ENCODE measurements at places on chromosomes 2 and 18.

DNA sequence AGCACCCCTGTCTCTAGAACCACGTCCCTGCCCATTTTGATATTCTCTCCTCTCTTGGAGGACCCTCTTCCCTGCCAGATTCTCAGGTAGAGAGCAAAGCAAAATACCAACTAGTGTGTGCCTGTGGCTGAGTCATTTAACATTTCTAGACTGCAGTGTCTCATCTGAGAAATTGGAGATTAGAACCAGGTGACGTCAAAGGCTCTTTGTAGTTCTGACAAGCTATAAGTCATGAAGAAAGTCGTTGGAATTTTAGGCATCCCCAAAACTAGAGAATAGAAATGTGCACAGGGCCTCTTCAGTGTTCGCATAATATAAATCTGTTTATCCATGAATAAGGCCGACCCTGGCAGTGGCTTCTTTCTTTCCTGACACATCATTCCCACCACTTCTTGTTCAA is 74.4 kb upstream of the TANC1 start:
- DNase-seq: no peak

GRCh38 chr2:84631047-84631446 is 114.7 kb downstream of the DNAH6 start:
- no peak for DNase-seq

GRCh38 chr2:32558492-32558891 is 69.4 kb upstream of the TTC27 start:
- DNase-seq: no peak

- DNase-seq: no peak
Observed at GRCh38 chr2:55000341-55000740, 49.9 kb downstream of the RTN4 start.

DNA sequence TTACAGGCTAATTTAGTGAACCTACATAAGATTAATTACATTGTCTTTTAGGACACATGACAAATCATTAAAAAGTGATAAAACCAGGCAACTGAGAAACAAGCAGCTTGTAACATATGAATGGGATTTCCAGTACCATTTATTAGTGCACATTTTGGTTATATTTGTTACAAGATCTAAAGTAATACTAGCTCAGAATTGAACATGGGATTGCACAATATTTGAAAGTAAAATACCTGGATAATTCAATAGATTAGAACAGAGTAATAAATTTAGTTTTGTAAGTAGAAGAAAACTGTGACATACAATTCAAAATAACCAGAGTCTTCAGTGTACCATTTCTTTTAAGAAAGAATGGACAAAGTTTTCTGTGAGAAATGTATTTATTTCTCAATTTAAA is 1400.7 kb upstream of the ACVR2A start:
- no peak for DNase-seq

DNA sequence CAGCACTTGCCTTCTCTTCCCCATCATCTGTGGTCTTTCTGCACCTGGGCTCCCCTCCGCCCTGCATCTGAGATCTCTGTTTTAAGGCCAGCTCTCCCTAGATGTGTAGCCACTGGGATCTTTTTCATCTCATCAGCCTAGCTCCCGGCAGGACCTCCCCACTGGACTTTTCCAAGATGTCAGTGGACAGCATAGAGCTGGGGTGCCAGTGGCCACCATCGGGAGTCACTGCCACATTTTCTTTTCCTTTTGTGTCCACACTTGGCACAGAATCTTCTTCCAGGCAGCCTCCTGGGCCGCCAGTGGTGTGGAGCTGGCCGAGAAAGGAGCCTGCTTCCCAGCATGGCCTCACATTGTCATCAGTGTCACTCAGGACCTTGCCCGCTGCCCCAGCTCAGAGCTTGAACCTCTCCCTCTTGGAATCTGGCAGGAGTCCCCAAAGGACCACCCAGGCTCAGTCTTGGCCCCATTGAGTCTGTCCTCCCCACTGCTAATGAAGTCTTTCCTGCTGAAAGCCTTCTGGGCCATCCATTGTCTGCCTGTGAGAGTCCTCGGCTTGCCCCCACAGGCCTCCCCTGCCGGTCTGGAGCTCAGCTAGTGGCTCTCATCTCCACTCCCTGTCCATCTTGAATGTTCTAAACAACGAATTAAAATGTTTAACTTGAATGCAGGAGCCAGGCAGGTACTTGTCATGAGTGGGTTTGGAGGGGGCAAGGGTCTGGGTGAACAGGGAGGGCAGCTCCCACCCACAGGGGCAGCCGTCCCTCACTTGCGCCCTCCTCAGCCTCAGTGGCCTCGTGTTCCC is 324.4 kb downstream of the GBX2 start:
- no peak for DNase-seq

DNA sequence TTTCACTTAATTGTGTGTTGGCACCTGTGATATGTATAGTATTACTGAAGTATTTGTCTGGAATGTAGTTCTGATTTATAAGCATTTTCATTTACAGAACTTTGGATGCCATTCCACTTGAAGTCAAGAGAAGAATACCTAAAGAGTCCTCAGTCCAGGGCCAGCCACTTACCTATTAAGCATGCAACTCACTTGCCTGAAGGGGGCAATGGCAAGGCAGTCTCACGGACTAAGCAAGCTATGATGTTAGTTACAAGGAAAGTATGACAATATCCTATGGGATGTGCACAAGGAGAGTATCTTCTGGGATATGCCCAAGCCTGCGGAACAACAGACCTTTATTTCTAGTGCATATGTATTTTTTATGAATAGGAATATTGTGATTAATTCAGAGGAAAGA is 369.4 kb upstream of the GCFC2 start:
- DNase-seq: no peak

DNA sequence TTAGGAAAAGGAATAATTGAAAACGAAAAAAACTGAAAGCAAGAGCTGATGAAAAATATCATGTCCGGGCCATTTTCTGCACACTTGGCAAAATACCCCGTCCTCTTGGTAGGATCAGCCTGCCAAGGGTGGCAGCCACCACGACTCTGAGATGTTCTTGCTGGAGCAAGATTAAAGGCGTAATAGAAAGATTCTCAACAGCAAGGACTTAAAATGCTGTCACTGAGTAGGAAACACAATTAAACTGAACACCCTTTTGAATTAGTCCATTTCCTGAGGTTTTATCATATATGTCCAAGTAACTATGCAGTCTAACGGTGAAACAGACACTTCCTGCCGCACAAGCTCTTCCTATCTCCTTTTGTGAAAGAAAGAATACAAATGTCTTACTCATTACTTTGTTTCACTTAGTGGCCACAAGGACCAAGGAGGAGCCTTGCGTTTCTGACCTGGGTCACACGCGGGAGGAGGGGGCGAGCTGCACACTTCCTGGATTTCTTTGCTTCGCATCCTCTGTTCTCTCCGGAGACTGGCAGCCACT is 222.7 kb downstream of the PIEZO2 start:
- DNase-seq: no peak

DNA sequence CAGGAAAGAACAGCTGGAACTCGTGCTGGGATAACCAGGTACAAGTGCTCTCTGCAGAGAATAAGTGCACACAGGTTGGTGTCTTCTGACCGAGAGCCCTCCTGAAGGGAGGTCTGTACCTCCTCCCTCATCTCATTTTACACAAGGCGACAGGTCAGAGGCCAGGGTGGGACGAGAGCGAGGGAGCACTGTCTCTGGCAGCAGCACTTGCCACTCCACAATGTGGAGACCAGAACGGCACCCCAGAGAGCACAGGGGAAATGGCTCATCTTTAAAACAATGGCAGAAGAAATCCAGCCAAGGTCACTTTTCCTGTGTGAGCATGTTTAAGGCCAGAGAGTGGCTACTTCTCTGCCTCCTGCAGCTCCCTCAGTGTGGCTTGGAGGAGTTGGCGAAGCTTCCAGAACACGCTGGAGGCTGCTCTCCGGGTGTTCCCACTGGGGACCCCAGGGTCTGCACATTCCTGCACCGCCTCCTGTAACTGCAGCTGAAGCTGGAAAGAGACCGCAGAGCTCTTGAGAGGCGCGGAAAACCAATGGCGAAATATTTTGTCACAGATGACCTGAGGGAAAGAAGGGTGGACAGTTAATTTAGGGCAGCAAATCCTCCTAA is 20.8 kb downstream of the DIPK1C start:
- no peak for DNase-seq

- DNase-seq: no peak
Observed at GRCh38 chr2:23600346-23600745, 215.4 kb downstream of the KLHL29 start.

GRCh38 chr18:42113529-42114191 is 158.6 kb downstream of the PIK3C3 start:
- DNase-seq: no peak

GRCh38 chr2:178152977-178153376 is 40.7 kb downstream of the RBM45 start:
- no peak for DNase-seq

GRCh38 chr2:220509966-220510365 is 882.5 kb downstream of the SLC4A3 start:
- DNase-seq: no peak

GRCh38 chr2:162261032-162261945 is 18.0 kb upstream of the FAP start:
- no peak for DNase-seq

- no peak for DNase-seq
Observed at GRCh38 chr2:43030551-43031307, 195.7 kb downstream of the ZFP36L2 start.

DNA sequence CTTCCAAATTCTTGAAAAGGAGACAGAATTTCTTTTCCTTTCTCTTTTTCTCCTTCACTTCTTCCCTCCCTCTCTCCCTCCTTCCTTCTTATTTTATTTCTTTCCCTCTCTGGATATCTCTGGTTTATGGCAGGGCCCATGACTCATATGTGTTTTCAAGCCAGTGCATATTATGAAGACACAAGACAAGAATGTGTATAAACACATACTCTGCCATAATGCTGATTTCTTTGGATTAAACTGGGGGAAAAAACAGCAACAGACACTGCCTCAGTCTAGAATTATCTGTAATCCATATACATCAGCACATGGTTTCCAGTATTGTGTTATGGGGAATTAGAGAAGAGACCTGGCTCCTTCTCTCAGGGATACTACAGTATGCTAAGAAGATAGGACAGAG is 82.8 kb upstream of the CPO start:
- no peak for DNase-seq

DNA sequence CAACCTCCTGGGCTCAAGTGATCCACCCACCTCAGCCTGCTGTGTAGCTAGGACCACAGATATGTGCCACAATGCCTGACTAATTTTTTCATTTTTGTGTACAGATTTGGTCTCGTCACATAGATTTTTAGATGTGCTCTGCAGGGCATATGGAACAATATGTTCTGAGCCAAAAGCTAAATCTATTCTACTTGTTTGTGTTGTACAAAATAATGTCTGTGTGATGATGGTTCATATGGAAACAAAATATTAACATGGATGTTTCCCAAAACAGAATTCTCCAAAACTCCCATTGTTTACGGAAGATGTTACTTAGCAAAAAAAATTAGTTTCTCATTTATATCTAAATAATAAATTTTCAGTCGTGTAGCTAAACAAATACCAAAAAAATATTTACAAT is 12.6 kb upstream of the KLHL23 start:
- DNase-seq: no peak

GRCh38 chr2:182359027-182359989 is 67.5 kb downstream of the PDE1A start:
- no peak for DNase-seq

- no peak for DNase-seq
Observed at GRCh38 chr18:986051-986450, 81.4 kb downstream of the ADCYAP1 start.

GRCh38 chr2:48993576-48993975 is 160.7 kb downstream of the FSHR start:
- no peak for DNase-seq

- DNase-seq: no peak
Observed at GRCh38 chr2:186690786-186691185, 3.1 kb upstream of the FAM171B start.

DNA sequence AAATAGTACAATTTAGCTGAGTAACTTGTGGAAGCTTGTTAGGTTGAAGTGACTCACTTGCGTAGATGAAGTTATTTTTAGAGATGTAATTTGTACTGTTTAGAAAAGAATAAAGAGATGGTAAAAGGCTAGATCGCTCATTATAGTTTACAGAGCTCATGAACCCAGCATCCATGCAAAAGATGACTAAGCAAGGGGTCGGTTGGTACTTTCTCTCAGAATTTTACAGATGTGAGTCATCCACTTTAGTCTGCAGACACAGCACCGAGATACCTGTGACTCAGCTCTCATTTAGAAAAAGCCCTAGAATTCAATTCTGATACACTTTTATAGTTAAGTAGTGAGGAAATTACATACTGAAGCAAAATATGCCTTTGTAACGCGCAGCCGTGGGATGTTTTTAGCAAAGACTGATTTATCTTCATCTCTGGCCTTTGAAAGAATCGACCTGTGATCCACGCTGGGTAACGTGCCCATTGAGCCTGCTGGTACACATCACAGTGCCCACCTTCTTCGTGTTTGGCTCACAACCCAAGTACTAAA is 116.5 kb upstream of the FOSL2 start:
- no peak for DNase-seq

GRCh38 chr18:74314759-74315463 is 728 bp upstream of the C18orf63 start:
- DNase-seq: no peak

- no peak for DNase-seq
Observed at GRCh38 chr2:230688490-230688889, 24.2 kb upstream of the CAB39 start.

DNA sequence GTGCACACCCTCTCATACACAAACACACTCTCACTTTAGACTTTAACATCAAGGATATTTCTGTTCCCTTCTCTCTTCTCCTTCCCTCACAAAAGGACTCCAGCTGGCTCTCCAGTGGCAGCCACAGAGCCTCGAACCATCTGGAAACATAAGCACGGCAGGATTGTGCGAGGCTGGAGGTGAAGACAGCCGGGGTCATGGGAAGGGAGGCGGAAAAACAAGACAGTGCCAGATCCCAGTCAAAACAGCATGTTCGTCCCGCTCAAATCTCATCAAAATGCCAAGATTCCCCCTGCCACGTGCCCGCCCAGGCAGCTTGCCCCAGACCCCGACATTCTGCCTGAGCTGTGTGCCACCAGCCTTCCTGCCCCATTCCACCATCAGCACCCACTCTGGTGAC is 180.3 kb downstream of the ZBTB7C start:
- no peak for DNase-seq

DNA sequence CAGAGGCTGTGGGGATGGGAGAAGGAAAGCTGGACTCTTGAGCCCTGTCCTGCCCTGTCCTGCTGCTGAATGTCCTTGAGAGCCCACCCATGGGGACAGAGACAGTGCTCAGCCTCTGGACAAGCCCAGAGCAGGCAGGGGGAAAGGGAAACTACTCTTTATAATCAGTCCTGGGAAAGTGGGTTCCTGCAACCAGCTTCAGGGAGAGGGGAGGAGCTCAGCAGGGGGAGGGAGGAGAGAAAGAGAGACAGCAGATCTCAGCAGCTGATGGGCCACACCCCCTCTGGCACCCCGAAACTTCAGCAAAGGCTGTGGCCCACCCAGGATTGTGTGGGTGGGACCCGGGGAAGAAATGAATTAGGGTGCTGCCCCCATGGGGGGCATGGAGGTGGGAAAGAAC is 11.6 kb downstream of the ECEL1 start:
- DNase-seq: no peak

DNA sequence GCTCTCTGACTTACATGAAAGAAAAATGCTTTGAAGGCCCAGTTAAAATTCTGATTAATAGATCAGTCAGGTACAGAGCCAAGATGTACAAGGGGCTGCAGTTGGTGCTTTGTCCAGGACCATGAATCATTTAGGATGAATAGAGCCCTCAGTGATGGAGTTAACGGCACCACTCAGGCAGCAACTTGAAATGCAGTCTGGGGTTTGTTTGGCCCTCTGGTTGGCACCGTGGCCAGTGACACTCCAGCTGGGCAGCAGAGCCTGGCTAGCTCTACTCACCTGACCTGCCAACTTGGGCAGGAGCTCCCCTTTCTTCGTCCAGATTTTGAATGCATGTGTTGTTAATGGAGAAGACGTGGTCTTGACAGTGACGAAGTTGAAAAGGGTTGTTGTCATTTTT is 493.0 kb upstream of the ACVR2A start:
- no peak for DNase-seq

Data from stimulated activated CD4-positive, alpha-beta T cell treated with anti-CD3 and anti-CD28 coated beads, TNF-alpha, amount 100 ng/mL, for 1 hour (primary cell).